Adrenal gland (tissue), 19 donors: ENCODE measurements at places on chromosomes 7 and 10.

DNA sequence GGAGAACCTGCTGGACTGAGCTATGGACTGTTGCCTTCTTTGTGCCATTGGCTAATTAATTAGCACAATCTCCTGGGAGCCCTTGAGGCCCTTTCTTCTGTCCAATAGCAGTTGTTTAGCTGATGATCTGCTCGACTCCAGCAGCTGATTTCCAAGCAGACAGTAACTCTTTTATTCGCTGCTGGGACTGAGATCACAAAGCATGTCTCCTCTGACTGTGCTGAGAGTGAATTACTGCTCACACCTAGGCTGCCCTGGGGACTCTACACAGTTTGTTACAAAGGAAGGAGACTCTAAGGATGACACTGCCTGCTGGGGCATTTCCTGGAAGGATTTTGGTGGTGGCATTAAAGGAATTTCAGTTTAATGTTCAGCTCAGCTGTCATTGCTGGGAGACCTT lies 31.4 kb downstream of the CASP7 start:
- no peak for DNase-seq

- DNase-seq = no peak
Observed at GRCh38 chr7:542131-542712, 22.6 kb upstream of the PDGFA start.

DNA sequence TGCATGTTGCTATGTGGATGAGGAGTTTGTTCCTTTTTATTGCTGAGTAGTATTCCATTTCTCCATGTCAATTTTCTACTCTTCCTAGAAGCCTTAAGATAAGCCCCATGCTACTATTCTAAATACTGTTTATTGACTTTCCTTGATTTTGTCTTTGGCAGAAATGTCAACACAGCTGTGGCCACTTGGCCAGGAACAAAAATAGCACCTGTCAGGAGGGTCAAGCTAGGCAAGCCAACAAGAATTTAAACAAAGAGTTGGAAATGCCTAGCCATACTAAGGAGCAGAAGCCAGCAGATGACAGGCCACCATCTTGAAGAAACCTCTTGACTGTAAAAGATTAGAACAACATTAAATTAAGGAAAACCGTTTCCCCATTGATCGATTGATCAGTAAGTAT lies 34.7 kb downstream of the JAZF1 start:
- no peak for DNase-seq

- DNase-seq = peak; percentile 25
Observed at GRCh38 chr7:158325530-158326381, 261.9 kb downstream of the PTPRN2 start.

GRCh38 chr10:6114805-6115341 lies 26.0 kb downstream of the RBM17 start:
- DNase-seq = peak; percentile 85

DNA sequence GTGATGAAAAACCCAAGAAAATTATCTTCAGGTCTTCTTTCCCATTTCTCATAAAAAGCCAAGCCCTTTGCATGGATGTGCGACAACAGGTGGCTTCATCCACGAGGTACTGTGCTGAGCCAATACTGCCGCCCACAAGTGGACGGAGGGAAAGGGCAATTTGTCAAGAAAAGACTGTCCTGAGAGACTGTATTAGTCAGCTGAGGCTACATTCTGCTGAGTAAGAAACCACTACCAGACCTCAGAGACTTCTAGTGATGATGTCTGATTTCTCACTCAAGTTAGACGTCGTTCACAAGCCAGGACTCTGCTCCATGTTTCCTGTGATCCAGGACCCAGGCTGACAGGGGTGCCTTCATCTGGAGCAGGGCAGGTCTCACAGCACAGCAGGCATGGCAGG lies 171.5 kb upstream of the CDCA7L start:
- no peak for DNase-seq

DNA sequence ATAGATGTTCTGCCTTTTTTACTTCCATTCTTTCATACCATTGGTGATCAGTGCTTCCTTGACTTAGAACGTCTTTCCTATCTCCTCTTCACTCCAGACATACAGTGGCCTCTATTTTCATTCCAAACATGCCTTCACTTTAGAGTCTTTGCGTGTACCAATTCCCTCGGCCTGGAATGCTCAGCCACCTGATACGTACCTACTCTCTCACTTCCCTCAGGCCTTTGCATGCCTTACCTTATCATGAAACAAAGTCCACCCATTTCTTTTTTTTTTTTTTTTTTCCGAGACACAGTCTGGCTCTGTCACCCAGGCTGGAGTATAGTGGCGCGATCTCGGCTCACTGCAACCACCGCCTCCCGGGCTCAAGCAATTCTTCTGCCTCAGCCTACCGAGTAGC lies 2.2 kb upstream of the CCNJ start:
- no peak for DNase-seq
